Stimulated activated CD8-positive, alpha-beta memory T cell treated with anti-CD3 and anti-CD28 coated beads, Interleukin-7, amount 100 ng/mL, for 1 hour (primary cell): ENCODE measurements at places on chromosomes 3 and 15.

DNA sequence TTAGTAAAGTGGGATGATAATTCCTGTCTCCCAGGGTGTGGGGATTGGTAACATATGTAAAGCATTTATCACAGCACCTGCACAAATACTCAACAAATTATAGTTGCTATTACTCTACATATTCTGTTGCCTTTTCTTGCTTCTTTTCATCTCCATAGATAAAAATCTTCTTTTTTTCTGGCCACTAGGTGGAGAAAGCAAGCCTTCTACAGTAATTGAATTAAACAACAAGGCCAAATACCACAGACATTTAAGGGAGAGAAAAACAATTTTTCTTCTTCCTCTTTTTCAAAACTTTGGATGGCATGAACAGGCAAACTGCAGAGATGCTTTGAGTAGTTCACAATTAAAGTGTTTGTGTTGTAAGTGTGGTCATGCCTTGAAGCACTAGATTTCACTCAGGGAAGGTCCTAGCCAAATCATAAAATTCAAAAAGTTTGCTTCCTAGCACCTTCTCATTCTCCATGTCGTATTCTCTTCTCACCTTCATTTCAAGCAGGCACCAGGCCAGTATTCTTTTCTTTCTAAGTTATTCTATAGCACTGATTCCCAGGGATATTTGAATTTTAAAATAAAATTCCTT, 493.4 kb upstream of the TGFBR2 start:
- no peak for DNase-seq

DNA sequence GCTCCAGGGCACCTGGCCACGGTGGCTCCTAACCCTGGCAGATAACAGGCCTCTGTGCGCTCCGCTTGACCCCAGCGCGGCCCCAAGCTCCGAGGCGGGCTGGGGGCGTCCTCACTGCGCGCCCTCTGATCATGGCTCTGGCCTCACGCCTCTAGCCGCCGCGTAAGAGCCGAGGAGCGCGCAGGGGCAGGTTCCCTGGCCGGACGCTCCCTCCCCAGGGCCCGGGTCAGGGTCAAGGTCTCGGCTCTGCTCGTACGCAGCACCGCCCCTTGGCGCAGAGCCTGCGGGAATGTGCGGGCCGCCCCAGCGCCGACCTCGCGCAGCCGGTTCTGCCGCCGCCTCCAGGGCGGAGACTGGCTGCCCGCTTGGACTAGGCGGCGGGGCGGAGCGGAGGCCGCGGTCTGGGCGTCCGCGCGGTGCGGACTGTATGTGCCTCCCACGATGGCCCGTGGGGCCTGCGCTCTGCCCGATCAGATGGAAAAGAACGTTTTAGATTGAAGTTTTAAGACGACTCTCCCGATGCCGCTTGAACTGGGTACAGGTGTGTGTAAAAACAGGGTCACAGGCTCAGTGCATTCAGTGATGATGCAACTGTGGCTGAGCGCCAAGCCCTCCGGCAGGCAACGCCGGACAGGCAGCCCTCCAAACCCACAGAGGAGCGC, 40.8 kb downstream of the CHST14 start:
- no peak for DNase-seq

DNA sequence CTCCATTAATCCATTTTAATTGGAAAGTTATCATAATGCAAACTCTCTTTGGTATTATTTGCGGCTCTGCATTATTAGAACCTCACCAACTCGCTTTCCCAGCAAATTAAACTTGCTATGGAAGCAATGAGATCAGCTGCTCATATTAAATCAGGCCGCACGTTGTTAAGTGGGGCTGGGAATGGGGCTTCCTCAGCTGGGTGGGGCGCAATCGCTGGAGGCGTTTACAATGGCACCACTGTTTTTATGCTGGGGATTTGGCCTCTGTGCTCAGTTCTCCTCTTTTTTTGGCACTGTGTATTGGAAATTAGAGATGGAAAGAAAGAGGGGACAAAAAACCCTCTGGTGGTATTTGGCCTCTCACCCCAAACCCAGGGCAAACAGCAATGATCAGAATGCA, 72.2 kb downstream of the RPLP1 start:
- no peak for DNase-seq

- no peak for DNase-seq
These were observed 393.3 kb downstream of the CACNA2D3 start for GRCh38 chr3:54515441-54516213.

DNA sequence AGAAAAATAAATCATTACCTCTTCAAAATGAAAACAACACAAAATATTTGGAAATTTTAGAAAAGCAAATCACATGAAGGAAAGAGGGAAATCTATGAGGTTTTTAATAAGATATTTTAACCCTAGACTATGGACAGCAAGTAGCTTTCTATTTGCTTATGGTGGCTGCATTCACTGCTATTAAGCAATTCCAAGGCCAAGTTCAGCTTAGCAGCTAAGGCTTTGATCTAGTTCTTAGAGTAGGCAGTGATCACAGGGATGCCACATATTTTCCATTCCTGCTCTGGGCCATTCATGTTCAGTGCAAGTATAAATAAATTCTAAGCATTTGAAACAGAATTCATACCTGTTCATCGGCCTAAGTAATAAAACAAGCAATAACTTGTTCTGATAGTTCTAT, 235.3 kb downstream of the CDIN1 start:
- no peak for DNase-seq

DNA sequence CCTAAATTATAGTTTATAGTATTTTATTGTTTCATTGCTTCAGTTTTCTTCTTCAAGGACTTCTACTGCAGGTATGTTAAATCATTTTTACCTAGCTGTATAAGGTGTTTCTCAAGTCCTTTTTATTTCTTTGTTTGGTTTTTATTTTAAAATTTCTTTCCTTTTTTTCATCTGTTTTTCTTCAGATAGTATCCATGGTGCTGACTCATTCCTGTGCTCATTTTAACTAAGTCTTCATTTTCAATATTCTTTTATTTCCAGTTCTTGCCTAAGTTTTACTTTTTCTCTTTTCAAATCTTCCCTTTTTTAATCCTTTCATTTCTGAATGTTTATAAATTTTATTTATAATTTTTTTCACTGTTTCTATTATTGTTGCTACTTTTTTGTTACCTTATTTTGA, 42.3 kb upstream of the STIMATE start:
- no peak for DNase-seq

DNA sequence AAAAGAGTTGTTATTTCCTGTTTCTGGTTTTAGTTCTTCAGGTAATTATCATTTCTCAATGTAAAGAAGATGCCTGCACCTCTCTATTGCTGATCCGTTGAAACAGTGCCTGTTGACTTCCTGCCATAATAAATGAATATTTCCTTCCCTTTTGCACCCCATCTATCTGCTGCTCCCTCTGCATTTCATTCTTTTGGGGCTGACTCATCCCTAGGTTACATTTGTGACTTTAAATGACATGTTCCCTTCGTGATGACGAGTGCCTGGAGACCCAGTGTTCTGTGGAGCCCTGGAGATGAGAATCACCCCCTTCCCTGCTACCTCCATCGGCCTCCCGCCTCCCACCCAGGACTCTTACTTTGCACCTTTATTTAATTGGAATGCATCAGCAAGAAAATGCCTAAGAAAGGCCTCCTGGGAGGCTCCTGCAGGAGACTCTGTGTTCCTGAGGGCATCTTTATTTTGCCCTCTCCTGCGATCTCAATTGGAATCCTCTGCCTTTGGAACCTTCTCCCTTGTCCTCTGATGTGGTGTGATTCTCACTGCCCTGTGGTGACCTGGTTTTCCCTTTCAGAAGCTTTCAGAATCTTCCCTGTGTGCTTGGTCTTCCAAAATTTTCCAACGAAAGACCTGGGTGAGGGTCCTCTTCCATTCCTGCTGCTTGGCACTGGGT, 13.7 kb downstream of the LRRK1 start:
- DNase-seq = no peak

- DNase-seq = no peak
These were observed 14.7 kb upstream of the HHATL start for GRCh38 chr3:42717306-42717705.

DNA sequence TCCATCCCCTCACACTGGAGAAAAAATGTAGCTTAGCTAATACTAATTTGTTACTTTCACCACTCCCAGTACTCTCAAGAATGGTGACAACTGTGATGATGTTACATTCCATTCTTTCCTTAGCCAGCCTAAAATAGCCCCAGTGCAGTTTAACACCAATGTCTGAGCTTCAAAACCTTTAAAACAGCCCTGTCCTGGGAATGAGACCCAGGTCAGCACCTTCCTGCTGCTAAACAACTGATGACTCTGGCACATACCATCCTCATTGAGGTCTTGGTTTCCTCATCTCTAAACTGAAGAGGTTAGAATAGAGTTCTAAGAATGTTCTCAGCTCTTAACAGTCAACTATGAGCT, 3.8 kb downstream of the SCAMP2 start:
- no peak for DNase-seq

DNA sequence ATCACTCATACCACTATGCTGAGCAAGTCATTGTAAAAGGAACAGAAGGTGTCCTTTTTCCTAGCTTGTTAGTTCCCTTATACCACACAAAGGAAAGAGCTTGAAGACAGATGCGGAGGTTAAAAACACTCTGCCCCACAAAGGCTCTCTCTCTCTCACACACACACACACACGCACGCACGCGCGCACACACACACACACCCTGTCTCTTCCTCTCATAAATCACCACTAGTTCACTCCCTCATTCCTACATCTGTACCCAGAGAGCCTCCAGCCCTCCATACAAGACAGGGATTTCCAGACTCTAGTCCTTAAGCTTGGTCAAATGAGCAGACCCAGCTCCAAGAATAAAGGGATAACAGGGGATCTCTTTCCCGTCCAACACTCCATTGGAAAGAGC, 120.1 kb upstream of the THBS1 start:
- DNase-seq = no peak

GRCh38 chr3:133568294-133569014, 5.0 kb upstream of the CDV3 start:
- DNase-seq = no peak

- DNase-seq = no peak
These were observed 1.0 kb upstream of the DLL4 start for GRCh38 chr15:40927873-40928806.

- no peak for DNase-seq
These were observed 22.6 kb downstream of the ISL2 start for GRCh38 chr15:76359152-76359551.

DNA sequence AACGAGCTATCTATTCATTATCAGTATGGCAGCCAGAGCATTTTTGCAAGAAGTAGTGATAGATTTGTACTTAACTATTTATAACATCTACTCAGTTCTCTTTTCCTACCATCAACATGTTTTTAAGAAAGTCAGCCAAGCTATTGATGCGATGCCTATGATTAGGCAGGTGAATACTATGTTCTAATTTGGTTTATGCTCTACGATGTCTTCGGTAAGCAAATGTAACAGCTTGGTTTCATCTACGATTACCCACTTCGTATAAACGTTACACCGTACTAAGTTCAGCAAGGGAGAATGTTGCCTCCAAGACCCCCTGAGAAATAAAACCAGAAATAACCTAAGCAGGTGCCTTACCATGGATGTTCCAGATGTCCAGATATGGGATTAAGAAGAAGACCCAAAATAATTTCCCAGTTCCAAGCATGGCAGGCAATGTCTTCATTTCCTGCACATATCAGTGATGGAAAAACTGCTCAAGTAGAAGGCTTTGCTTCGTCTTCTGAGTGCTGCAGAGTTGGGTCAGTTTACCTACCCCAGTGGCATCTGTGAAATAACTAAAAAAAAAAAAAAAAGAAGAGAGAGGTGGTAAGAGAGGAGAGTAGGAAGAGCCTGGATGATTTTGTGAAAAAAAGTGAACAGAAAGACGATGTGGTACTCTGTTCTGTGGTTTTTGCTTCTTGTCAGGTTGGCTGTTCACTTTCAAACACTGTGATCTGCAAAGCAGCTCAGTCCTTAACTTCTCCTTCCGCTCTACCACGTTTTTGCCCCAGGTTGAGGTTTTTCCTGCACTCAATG, at the start of gene BTLA:
Gene BTLA (minus strand): TSS at position 559 of the 798 bp plus-strand sequence. CDS start 114 bp downstream, at position 445.
- DNase-seq = no peak
